Activated T-helper 17 cell treated with anti-CD3 and anti-CD28 coated beads, Interleukin-2, amount 50 U/mL, for 72 hours (primary cell): ENCODE measurements at places on chromosomes 7 and 10.

GRCh38 chr7:137006293-137006692 is 137.8 kb downstream of the CHRM2 start:
- no peak for ATAC-seq

DNA sequence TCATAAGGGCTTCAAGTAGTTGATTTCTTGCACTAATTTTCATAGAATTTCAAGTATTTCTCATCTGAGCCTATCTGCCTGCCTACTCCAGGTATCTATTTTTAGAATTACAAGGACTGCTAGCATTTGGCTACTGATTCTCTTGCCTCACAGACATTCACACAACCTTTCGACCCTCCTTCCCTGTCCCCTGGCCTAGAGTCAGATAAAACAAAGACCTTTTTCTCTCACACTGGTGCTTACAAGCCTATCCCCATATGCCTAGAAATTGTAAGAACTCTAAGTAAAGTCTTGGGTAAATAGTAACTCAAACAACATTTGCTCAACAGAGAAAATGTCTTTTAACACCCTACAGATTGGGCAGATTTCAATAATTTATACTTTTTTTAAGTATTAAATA is 6.3 kb downstream of the GPAM start:
- ATAC-seq: no peak

DNA sequence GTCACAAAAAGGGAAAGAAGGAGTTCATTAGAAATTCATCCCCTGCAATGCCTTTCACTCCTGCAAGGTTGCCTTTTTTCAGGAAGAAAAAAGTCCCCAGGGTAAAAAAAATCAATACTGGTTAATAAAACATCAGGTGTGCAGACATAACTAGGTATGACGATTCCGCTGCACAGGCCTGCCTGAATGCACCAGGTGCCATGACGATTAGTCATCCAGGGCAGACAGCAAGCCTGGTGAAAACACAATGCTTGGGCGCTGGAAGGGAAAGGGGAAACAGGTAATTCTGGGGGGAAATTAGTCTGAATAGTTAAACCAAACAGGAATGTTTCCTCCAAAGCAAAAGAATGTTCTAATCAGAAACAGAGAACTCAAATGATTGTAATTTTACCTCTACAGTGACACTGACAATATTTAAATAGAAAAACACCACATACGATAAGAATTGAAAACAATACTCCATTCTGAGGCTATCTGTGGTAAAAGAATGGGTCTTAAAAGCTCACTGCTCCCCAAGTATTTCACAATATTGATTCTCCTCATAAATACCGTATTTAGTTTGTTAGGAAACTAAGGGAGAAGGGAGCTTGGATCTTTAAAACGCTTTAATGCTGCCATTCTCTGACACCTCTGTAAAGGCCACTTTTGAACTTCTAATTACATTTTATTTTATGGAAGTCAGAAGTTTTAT is 45.2 kb downstream of the VPS41 start:
- no peak for ATAC-seq

GRCh38 chr10:96072674-96073073 is 29.3 kb downstream of the CCNJ start:
- no peak for ATAC-seq

- no peak for ATAC-seq
Observed at GRCh38 chr7:49244543-49244942, 320.2 kb downstream of the CDC14C start.

GRCh38 chr7:102914585-102914984 is 1.8 kb downstream of the LRRC17 start:
- ATAC-seq: no peak

DNA sequence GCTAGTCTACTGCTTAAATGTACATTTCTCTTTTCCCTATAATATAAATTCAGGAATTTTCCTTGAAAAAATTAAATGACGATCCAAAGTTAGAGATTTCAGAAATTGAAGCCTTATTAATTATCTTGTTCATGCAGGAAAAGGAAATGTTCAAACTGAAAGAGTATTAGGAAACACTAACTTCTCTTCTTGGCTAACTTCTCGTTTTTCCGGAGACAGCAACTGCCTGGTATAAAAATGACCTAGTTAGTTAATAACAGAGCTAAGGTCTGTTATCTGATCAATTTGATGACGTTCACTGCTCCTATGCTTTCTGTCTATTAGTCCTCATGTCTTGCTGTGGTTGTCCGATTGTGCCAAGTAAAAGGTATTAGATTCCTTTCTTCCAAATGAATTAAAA is 212.5 kb downstream of the DGKB start:
- ATAC-seq: no peak

GRCh38 chr7:50970092-50970491 is 187.4 kb upstream of the GRB10 start:
- no peak for ATAC-seq

DNA sequence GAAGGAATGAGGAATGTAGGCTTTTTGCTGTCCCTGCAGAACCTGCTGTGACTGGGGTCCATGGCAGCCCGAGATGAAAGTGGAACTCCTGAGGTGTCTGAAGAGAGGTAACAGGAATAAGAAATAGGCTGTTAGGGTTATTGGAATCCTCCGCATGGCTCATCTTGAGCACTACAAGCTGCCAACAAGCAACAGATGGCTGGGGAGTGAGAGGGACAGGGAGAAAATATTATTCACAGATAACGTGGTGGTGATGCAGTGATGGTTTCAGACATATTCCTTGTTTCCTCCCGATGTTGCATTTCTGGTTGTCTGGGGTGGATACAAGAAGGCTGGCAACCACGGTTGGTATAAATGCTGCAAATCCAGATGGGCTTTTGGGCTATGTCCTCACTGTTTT is 46.1 kb downstream of the AP3M1 start:
- ATAC-seq: no peak

GRCh38 chr7:86130268-86130667 is 513.4 kb upstream of the GRM3 start:
- no peak for ATAC-seq

DNA sequence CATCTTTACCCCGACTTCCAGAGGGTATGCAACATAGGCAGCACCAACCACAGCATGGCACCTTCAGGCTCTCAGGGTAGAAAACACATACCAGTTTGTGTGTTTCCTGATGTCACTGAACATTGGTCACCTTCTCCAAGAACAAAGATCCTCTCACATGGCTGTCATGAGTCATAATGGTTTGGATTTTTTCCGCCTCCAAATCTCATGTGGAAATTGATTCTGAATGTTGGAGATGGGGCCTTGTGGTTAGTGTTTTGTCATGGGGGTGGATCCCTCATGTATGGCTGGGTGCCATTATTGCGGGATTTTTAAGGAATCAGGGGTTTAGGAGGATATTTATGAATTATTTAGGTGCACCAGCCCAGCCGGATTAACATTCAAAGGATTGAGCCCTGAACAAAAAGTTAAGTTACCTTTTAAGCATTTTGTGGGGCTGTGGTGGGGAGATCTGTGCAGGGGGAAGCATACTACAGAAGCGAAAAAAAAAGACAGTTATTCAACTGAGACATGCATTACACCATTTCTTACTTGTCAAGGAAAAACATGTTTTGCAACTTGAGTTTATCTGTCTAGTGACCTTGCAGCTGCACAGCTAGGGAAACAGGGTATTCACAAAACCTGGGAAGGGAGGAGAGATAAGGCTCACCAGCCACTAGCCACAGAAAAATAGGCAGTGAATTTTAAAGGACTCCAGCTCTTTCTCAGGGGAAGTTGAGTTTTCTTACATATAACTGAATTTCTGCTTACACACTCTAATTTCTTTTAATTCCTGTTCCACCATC is 774.1 kb upstream of the AUTS2 start:
- ATAC-seq: no peak

DNA sequence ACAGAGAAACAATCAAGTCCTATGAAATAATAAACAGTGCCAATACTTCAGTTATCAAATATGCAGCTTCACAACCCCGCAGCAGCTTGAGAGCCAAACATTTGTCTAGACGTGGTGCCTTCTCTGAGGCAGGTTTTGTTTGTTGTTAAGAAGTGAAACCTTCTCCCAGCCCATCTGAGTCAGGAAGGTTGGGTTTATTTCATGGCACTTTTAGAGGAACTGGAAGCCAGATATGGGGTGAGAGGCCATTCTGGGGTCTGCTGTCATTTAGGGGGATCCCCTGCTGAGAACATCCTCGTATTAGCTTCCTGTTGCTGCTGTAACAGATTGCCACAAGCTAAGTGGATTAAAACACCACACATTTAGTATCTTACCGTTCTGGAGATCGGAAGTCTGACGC is 113.6 kb downstream of the GRK5 start:
- no peak for ATAC-seq

DNA sequence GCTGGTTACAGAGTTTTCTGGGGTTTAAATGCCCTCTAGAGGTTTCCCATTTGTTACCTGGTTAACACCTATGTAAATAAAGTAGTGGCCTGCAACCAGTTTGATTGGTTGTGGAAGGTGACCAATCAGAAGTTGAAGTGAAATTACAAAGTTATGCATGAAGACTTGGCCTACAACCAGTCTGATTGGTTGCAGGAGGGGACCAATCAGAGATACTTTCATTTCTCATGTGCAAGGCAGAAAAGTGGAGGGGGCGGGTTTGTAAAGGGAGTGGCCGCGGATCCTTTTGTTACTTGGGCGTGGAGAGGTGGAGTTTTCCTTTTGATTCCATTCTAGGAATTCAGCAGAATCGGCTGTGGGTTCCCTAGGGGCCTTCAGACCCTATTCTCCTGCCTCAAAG is 80.8 kb downstream of the SEC23IP start:
- ATAC-seq: peak; percentile 35

DNA sequence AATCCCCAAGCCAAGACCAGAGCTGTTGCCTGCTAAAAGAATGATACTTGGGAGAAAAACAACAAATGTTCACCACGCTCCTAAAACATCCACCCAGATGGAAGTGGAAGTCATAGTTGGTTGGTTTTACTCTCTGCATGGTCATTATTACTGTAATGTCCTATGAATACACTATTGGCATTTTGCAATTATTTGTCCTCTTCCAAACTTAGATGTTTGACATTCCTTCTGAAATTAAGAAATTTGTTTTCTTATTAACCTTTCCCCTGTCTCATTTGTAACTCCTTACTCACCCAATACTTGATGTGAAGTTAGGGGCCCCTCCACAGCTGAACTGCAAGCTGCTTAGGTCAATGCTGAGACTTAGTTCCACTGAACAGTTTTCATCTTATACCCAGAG is 383.3 kb downstream of the INHBA start:
- no peak for ATAC-seq

DNA sequence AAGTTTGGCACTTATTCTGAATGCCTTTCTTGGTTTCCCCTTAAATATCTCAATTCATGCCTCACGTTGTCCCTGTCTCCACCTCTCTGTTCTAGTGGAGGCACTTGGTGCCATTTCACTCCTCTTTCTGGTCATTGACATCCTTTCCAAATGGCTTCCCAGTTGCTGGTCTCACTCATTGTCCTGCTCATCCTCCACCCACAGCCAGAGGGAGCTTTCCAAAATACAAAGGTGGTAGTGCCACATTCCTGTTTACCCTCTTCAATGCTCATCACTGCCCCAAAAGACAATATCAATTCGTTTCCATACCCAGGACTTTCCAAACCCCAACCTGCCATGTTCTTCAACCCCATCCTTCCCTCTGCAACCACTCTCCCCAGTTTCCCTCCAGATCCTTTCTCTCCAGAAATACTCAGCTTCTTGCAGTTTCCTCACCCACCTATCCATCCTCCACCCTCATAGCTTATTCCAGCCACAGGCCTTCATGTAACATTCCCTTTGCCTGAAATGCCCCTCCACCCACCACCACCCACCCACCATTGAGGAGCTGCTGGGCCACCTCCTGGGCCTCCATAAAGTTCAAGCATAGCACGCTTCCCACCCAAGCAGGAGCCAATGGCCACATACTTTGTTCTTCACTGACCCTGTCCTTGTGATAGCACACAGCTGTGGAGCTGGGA is 63.1 kb upstream of the ADRB1 start:
- no peak for ATAC-seq

- ATAC-seq: no peak
Observed at GRCh38 chr10:53403688-53404087, 631.1 kb upstream of the MBL2 start.

- ATAC-seq: no peak
Observed at GRCh38 chr7:82700741-82701140, 257.2 kb upstream of the CACNA2D1 start.

DNA sequence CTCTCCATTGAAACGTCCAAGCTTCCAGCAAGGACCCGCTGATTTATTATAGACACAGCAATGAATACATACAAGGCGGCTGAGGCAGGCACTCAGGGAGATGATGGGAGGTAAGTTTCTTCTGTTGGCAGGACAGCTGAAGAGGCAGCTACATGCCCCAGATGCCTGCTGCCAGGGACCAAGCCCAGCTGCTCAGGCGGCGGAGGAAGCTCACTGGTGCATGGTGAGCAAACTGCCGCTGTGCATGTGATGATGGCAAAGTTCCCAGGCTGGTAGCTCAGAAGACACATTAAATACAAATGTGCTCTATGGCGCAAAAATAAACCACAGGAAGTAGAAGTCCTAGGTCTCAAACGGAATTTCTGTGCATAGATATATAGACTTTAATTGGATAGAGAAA is 2.3 kb downstream of the DNTT start:
- ATAC-seq: no peak

- ATAC-seq: no peak
Observed at GRCh38 chr10:77180104-77180503, 457.5 kb downstream of the KCNMA1 start.

GRCh38 chr7:1275451-1276381 is 43.0 kb downstream of the UNCX start:
- ATAC-seq: no peak

DNA sequence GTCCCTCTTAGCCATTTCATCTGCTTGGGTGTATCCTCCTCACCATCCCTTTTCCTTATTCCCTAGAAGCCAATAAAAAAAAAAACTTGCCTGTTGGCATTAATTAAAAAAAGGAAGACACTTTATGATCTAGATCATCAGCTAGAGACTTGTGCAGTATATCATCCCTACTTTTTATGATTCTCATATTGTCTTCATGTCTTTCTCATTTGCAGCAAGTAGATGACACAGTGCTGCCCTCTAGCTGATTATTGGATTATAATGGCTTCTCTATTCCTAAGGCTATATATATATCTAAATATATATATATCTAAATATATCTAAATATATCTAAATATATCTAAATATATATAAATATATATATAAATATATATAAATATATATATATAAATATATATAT is 272.4 kb upstream of the LRGUK start:
- no peak for ATAC-seq

GRCh38 chr7:23207021-23207420 is 25.2 kb downstream of the NUP42 start:
- no peak for ATAC-seq

- no peak for ATAC-seq
Observed at GRCh38 chr10:126911301-126911700, 6.1 kb downstream of the DOCK1 start.

GRCh38 chr7:98993024-98993897 is 114.9 kb downstream of the TRRAP start:
- ATAC-seq: no peak

DNA sequence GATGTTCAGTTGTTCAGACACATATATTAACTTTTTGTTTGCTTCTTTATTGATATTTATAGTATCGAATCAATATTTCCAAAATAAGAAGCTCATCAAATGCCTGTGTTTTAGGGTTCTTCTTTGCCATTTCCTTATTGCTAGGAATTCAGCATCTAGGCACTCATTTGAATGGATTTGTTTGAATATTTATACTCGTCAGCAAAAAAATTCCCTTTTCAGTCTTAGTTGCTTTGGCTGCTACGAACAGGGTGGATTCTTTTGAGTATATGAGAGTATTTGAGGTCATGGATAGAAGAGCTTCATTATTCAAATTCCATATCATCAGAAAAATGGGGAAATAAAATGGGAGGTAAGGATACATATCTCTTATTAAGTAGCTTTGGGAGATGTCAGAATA is 706.9 kb downstream of the NRG3 start:
- no peak for ATAC-seq

GRCh38 chr7:103793614-103794013 is 195.8 kb downstream of the RELN start:
- ATAC-seq: no peak

GRCh38 chr7:128661446-128661845 is 10.6 kb upstream of the GARIN1A start:
- ATAC-seq: no peak
